ENCODE measurements at places on chromosomes 5 and 9.
A peak's percentile ranks its signal among the peaks of the same experiment; 100 is the strongest.

DNA sequence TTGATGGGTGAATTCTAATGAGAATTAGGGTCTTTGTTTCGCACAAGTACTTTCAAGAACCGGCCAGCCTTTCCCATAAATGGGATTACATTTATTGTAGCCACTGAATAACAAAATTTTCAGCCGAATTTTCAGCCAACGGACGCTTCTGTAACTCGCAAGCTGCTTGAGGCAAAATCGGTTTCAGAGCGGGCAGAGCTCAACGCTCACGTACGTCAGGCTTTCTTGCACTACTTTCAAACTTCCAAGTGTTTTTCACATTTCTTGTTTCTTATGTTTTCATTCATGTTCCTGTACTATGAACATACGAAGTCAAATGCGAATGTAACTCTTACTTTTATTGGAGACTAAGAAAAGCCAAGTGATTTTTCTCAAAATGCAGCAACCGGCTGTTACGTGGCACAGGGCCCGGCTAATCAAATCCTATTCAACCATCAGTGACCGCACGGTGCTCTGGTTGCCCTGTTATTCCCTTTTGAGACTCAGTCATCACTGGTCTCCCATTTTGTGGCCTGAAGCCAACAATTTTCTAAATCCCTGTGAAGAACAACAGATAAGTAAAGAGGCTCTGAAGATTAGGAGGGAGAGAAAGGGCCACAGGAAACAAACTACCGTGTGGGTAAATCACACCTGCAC, 68.5 kb downstream of the SLC28A3 start:
- DNase-seq, result no peak

DNA sequence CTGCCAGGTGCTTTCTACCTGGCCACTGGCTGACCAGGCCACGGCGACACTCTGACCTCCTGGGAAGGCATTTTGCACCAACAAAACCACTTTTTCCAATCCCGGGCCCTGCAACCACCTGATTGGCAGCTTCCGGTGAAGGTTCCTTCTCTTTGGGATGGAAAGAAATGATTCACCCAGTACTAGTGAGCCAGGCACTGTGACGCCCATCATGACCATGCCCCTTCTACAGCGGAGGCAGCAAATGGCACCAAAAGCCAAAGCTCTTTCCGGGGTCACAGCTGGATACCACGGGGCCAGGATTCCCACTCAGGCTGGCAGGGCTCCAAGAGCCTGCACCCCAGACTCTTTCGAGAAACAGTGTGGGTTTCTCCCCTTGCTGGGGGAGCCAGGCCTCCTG, 4.7 kb downstream of the NOTCH1 start:
- no peak for DNase-seq

DNA sequence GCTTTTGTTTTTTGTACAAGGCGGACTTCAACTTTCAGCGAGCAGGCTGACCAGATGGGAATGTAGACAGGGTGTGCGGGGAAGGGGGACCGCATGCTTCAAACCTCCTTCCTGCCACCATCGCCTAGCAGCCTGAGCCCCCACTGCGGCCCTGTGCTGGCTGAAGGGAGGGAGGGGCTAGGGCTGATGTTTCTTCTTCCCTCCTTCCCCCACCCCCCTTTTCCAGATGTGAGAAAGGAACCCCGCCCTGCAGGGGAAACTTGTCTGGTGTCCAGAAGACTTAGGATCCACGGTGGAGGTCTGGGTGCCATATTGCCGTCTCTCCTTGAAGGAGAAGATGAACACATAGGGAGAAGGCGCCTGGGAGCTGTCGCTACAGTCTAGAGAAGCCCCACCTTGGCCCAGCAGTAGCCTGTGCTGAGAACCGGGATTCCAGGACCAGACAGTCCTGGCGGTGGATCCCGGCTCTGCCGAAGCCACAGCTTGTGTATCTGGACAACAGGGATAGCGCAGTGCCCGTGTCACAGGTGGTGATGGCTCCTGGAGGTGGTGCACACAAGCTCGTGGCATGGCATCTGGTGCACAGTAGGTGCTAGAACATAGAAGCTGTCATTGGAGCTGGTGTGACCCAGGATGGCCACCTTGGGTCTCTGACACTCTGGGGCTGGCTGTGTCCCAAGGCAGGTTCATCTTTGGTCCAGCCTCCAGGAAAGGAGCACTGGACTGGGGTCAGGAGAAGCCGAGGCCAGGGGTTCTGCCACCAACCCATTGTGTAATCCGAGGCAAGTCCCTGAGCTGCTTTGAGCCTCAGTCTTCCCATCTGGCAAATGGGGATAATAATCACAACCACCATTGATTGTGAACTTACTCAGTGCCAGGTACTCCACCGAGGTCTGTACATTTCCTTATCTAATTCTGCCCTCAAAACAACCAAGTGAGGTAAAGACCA, 205.6 kb downstream of the C9orf50 start:
- DNase-seq, result no peak

DNA sequence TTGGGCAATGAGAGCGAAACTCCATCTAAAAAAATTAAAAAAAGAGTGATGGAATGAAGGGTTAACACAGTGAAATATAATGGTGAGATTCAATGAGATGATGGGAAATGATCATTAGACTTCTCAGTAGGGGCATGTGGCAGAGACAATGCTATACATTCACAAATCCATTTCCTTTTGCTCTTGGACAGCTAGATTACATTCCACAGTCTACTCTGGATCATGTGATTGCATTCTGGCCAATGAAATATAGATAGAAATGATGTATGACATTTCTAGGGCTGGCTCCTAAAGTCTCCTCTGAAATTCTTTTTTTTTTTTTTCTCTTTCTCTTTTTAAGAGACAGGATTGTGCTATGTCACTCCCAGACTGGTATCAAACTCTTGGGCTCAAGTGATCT, 3.8 kb upstream of the GALT start:
- DNase-seq, result no peak

DNA sequence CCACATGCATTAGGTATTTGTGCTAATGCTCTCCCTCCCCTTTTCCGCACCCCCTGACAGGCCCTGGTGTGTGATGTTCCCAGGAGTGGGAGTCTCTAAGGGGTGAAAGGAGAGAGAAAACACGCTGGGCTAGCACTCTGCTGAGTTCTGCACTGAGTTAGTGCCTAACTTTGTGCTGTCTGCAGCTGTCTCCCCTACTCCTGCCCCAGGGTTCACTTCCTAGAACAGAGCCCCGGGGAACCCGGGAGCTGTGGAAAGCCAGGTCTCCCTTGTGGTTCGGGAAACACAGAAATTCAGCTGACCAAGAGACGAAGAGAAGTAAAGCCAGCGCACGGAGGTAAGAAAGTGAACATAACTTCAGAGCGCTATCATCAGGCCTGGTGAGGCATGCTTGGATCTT, 20.7 kb upstream of the ANKRD18A start:
- no peak for DNase-seq

DNA sequence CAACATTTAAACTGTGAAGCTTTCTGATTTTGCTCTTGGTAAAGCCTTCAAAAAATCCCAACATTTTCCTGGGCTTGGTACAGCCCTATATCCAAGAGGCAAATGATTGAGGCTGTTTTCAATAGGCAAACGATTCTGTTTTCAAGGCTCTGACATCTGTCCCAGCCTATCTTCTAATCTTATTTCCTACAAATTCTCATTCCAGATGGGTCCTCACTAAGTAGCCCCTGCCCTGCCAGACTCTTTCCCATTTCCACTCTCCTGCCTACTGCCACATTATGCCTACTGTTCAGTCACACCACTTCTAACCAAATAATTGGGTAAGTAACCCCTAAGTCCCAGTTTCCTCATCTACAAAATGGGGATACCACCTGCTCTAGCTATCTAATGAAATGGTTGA, 3.5 kb downstream of the GBA2 start:
- no peak for DNase-seq

DNA sequence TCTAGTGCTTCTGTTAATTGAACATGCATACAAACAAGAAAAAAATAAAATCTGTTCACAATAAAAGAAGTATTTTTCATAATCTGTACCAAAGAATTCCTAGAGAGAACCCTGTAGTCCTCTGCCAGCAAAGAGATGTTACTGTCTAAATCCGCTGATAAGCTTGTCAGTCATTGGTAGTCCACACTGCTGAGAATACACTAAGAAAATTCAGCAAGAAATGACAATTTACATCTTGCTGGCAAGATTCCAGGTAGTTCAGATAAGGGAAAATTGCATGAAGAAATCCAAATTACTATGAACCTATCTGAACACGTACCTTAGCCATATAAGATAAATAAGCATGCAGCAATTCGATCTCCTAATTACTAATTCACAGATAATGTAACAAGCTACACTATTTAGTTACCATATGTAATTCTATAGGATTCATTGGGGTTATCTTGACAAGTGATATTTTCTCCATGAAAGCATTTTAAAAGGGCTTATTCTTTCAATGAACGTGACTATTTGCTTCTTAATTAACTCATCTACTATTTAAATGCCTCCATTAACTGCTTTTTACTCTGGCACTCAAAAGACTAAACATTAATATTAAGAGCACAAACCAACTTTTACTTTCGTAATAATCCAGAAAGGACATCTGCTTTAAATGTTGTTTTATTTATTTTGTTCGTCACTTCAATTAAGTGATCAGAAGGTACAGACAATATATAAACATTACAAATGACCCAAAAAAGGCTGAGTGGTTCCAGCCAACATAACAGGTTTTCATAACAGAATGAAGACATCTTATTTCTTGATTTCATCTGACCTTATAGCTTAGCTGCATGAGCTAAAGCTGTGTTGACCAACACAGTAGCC, 9.7 kb downstream of the MPDZ start:
- DNase-seq, result no peak

- DNase-seq, result peak; percentile 34
Observed at GRCh38 chr5:672329-673160, 20.6 kb downstream of the TPPP start.

DNA sequence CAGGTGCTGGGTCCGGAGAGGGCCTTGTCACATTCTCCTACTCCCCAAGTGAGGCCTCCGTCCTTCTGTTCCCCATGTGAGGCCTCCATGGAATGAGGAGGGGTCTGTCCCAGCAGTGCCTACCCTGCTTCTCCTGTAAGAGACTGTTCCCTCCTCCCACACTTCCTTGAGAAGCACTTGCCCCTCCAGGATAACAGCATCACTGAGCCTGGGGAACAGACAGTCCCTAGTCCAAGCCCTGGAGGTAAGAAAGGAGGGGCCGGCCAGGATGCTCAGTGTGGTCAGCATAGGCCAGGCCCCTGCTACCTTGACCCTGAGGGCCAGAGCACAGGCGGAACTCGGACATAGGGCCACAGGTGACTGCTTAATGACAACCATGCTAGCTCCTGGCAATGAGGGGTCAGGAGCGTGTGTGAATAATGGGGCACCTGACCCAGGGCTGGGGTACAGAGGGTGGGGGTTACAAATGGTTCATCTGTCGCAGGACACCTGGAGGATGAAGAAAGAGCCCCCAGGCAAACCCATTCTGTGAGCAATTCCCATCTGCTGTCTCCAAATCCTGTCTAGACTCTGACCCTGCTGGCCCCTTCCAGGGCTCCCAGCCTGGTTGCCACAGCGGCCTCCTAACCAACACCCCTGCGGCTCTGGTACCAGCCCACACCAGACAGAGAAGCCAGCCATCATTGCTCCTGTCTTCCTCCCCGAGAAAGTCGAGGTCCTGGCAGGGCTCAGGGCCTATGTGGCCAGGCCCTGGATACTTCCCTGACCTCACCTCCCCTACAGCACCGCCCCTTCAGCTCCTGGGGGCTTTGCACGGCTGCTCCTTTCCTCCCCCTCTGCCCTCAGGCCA, 20.3 kb downstream of the RALGDS start:
- DNase-seq, result no peak

DNA sequence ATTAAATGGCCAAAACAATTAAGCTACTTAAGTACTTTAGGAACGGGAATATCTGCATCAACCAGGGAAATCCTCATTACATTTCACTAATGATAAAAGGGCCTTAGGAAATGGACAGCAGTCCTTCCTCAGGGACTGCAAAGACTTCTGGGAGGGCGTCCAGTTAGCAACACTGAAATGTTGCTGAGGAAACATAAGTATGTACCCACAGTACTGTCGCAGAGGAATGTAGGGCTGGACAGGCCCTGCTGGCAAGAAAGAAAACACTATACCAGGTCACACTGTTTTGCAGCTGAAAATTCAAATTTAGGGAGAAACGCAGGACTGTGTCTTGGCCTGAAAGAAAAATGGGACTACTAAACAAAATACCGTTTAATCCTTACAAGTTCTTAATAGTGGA, 1.3 kb downstream of the C5orf15 start:
- DNase-seq, result no peak

- DNase-seq, result no peak
Observed at GRCh38 chr9:103804077-103804735, 289.9 kb upstream of the SMC2 start.

- DNase-seq, result no peak
Observed at GRCh38 chr5:125411744-125412560, 665.5 kb upstream of the ZNF608 start.

DNA sequence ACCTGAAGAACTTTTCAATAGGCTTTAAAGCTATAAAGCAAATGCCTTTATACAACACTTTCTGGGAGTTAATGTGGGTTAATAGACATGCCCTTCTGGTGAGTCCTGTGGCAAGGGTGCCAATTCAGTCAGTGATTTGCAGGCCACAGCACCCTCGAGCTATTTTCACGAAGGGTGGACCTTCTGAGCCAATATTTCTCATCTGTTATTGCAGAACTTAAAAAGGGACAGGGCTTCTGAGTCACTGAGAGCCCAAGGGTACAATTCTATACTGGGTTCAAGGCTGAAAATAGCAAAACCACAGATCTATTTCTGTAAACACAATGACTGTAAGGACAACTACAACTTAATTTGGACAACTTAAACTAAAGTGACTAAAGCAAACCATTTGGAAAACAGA, 92.8 kb downstream of the GABRG2 start:
- DNase-seq, result no peak

DNA sequence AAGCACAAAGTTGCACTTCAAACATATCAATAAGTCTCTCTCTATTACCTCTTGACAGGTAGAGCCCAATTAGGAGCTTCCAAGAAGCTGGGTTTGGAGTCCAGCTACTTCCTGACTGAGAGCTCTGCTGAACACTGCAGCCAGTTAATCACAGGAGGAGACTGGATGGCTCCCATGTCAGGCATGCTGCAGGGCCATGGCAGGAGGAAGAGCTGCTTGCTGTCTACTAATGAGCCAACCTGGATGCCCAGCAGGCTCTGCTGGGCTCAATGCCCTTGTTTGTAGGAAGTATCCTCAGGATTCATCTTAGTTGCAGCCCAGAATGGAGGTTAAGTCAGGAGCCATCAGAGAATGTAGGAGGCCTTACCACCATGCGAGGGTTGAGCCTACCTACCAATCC, 91.9 kb downstream of the TMEM215 start:
- no peak for DNase-seq

DNA sequence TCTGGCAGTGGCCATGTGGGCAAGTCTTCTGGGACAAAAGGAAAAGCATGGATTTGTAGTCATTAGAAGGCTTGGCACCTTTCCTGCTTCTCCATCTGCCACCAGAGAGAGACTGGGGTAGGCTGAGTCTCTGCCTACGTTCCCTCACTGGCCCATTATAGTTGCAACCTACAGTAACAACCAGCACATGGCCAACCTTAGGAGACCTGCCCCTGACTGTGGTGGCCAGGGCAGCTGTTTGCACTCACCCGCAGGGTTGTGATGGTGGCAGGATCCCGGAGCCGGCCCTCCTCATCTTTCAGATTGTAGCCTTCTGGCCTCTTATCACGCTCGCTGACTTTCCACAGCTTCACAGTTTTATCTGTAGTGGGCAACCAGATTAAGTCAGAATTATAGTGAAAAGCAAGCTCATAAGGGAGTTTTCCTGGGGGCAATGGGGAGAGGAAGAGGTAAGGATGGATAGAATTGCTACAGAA, 174.9 kb upstream of the GPR151 start:
- no peak for DNase-seq
